Common myeloid progenitor, CD34-positive (primary cell): ENCODE measurements at places on chromosomes 7 and 10.

DNA sequence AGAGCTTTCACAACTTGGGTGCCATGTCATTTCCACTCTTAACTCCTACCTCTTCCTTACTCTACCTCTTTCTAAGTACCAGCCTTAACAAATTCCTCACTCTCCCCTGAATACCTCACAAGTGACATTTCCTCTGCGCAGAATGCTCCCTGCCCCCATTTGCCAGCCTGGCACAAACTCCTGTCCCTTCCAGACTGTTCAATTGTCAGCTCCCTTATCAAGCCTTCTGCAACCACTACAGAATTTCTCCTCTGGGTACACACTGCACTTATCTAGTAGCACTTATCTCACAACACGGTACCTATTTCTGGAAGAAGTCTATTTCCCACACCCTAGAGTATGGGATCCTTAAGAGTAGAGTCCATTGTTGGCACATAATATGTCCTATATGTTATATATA lies 39.1 kb upstream of the ANAPC16 start:
- DNase-seq: no peak

GRCh38 chr10:84715911-84716310 lies 387.5 kb downstream of the CCSER2 start:
- peak; percentile 30 for DNase-seq

- DNase-seq: no peak
Measured at GRCh38 chr7:30814700-30815387, 43.6 kb downstream of the MINDY4 start.

DNA sequence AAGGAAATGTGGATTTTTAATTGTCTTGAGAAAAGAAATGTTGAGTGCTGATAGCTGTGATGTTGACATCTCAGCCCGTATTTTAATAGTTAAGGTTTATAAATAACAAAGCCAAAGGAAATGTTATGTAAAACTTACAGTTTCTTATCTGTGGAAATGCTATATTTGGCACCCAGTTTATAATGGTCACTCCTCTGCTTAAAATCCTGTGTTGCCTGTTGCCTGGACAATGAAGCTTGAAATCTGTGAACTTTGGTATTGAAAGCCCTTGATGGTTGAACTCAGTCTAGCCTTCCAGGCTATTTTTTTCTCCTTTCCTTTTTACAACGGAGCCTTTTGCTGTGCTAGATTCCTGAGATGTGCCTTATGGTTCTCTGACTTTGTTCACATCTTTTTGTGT lies 46.5 kb downstream of the MCU start:
- no peak for DNase-seq
